ENCODE measurements at places on chromosomes 5 and 9.

GRCh38 chr5:54150841-54151240 is 159.5 kb downstream of the ARL15 start:
- DNase-seq, result no peak

GRCh38 chr5:135493406-135494180 is 41.4 kb upstream of the TIFAB start:
- DNase-seq, result no peak

DNA sequence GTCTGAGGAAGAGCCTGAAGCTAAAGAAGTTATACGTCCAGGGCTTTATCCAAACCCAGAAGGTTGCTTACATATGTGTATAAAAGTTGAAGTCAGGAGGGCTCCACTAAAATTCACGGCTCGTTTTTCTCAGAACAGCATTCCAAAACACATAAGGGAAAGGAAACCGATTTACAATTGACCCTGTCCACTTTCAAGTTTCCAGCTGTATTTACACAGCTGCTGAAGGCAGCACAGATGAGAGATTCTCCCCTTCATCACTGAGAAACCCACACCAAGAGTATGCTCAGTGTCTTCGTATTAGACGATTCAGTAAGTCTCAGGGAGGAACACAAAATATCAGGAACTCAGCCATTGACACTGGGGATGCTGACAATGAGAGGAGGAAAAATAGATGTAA is 5.9 kb upstream of the NREP start:
- DNase-seq, result no peak

DNA sequence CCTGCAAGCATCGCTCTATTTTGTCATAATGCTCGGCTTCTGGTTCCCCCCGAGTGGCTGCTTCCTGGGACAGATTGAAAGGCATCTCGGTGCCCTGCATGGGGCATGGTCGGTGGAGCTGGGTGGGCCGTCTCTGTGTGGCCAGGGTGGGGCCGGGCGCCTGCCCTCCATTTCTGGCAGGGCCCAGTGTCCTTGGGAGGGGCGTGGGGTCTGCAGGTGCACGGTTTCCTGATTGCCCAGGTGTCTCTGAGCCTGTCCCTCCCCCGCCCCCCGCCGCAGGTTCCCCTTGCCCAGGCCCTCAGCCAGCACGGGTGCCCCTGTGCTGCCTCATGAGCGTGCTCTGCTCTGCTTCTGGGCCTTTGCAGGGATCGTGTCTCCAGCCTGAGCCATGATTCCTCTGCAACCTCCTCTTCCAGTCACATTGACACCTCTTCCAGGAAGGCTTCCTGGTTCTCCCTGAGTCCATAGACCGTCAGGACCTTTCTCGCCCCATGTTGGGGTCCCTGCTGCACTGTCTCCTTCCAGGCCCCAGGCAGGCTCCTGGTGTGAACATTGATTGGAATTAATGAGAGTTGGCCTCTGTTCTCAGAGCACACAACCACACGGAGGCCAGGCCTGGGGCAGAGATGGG is 90.2 kb downstream of the RXRA start:
- no peak for DNase-seq

GRCh38 chr5:113330533-113331208 is 104.1 kb downstream of the TSSK1B start:
- peak; percentile 89 for DNase-seq

DNA sequence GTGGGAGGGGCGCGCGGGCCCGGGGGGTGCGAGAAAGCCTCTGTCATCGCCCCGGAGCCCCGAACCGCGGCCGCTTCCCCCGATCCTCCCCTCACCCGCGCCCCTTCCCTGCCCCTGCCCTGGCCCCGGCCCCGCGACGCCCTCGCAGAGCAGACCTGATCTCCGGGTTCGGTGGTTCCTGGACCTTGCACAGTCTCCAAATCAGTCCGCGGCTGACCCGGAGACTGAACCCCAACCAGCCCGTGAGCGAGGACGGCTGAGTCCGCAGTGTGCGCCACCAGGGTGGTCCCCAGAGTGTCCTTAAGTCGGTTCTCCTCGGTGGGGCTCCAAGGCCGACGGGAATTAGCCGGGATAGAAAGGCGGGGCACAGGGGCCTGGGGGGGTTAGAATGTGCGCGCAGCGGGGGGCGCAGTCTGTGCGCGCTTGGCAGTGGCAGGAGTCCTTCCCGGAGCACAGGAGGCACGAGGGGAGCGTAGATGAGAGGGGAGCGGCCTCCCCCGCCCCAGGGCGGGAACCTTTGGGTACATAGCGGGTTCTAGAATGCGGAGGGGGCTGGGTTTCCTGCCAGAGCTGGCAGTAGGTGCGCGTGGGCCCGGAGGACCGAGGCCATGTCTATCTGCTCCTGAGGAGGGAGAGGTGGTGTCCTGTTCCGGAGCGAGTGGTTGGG is 779 bp downstream of the PKN3 start:
- DNase-seq, result no peak

DNA sequence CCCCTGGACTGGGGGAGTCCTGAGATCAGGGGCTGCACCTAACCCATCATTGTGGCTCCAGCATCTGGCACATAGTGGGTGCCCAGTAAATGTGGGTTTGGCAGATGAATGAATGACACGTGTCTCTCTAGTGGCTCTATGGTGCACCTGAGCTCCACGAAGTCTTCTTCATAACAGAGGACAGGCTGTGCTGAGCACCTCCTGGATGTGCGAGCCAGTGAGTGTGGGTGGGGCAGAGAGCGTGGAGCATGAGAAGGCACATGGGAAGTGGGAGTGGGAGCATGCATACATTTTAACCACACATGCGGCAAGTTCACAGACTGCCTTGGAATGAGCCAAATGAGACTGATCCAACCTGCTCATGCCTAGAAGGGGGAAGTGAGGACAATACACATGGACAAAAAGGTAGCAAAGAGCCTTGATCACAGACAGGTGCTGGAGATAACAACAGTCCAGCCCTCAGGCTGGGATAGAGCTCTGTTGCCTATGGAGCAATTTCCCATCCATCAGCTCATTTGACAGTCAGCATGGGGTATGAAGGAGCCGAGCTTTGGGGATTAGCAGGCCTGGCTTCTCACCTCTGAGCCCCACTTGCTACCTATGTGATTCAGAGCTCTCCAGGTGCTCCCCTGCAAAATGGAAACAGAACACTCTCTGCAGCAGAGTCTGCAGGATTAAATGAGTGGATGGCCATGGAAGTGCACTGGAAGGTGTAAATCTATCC is 76.2 kb upstream of the TBC1D2 start:
- DNase-seq, result no peak

GRCh38 chr5:141040093-141040770 is 10.9 kb upstream of the PCDHB1 start:
- DNase-seq, result peak; percentile 46

DNA sequence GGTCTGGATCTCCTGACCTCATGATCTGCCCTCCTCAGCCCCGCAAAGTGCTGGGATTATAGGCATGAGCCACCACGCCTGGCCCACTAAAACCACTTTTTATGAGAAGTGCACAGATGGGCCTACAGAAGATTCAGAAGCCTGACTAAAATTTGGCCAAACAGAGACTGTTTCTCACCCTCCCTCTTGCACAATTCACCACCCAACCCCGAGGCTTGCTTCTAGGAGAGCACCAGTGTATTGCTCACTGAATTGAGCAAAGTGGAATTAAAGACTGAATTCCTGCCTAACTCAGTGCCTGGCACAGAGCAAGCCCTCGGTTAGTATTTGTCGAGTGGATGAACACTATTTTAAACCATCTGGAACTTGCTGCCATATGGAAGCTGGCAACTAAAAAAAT is 3.4 kb upstream of the DCTN4 start:
- DNase-seq, result no peak

DNA sequence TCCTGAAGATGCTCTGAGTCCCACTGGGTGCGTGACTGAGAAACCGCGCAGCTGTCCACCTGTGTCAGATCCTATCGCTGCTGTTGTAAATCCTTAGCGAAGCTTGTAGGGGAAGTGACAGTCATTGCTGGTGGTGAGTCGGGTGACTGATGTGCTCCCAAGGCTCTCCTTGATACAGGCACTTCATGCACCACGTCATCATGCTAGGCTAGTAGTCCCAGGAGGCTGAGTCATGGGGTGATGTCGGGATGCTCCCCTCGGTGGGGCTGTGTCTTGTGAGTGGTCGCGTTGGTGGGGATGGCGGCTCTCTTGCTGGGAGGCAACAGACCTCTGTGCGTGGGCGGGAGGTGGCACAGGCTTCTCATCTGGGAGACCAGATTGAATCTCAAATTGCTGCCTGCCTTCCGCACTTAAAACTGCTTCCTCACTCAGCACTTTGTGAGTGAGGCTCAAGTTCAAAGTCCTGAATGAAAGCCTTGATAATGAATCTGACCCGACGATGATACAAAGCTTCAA is 84.7 kb downstream of the CSNK1A1 start:
- DNase-seq, result no peak

- no peak for DNase-seq
These were observed 36.9 kb downstream of the FAM78A start for GRCh38 chr9:131239161-131239975.

DNA sequence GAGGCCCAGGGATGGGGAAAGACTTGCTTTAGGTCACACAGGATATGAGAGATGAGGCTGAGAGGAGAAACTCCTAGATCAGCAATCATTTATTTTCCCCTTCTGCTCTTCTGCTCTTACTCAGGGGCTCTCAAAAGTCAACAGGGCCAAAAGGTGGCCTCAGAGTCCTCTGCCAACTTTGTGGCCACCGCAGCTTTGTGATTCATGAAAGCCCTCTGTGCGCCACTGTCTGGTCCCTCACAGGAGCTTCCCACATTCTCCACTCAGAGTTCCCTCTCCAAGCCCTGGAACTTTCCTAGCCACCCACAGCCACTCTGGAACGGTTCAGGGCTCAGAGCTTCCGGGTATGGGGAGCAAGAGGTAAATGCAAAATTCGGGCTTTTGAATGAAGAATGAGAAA is 82.4 kb downstream of the COL27A1 start:
- DNase-seq, result no peak

- no peak for DNase-seq
These were observed 48.0 kb downstream of the SLC22A5 start for GRCh38 chr5:132417461-132417860.

- DNase-seq, result no peak
These were observed 56.3 kb upstream of the KCNN2 start for GRCh38 chr5:114305402-114306207.

GRCh38 chr5:137254119-137255090 is 244.7 kb downstream of the SPOCK1 start:
- no peak for DNase-seq

DNA sequence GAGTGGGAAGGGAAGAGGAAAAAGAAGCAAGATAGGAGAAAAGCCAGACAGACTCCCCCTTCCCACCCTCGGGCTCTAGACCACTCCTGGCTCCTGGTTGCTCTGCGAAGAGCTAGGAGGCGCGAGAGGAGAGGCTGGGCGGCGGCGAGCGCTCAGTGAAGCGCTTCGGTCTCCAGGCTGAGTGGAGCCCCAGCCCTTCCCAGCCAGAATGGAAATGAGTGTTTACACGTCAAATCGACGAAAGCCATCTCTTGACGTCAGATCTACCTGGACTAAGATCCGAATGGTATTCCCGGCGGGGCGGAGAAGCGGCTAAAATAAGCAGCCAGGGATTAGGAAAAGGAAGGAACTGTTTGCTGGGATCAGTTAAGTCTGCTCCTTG is at the start of gene PCSK1:
Gene PCSK1, minus strand, starts transcription at position 183 of the 382 bp plus-strand sequence. CDS start 206 bp downstream, outside the sequence.
- DNase-seq, result no peak

GRCh38 chr5:179912951-179913350 is 5.3 kb upstream of the TBC1D9B start:
- DNase-seq, result no peak

DNA sequence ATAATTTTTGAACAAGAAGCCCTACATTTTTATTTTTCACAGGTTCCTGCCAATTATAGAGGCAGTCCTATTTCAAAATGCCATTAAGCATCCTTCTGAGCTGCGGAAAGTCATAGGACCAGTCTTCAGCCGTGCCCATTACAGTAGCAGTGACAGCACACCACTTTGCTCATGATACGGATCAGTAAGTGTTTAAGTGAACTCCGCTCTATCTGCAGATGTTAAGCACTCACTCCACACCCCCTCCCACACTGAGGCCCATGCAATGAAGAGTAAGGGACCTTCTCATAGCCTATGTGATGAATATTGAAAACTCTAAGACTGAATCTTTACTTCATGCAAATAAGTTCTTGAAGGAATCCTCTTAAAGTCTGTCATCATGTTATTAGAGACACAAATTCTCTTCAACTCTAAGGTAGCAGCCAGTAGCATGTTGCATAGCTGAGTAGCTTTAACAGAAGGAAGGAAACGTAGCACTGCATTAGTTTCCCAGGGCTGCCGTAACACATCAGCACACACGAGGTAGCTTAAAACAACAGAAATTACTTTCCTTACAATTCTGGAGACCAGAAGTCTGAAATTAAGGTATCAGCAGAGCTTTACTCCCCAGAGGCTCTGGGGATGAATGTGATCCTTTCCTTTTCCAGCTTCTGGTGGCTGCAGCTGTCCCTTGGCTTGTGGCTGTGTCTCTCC is 20.3 kb upstream of the TAF11L2 start:
- DNase-seq, result no peak

DNA sequence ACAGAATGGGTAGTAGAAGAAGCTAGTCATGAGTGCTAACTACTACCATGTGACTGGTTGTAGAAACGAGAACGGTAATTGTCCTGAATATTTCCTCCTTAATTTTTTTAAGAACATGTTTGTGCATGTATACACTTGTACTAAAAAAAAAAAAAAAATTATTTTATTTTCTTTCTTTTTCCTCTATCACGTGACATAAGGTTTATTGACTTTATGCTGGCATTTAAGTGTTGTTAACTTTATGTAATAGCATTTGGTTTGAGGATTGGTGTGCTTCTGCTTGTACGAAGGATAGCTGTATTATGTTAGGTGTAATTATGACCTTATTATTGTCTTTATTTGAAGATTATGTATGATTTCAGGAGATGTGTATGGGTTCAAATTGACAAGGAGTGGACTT is 349.1 kb upstream of the PTPRD start:
- no peak for DNase-seq

- no peak for DNase-seq
These were observed 34.6 kb downstream of the HSPA4 start for GRCh38 chr5:133086366-133086875.

GRCh38 chr9:30075451-30076199 is 2308.8 kb upstream of the ACO1 start:
- DNase-seq, result no peak

DNA sequence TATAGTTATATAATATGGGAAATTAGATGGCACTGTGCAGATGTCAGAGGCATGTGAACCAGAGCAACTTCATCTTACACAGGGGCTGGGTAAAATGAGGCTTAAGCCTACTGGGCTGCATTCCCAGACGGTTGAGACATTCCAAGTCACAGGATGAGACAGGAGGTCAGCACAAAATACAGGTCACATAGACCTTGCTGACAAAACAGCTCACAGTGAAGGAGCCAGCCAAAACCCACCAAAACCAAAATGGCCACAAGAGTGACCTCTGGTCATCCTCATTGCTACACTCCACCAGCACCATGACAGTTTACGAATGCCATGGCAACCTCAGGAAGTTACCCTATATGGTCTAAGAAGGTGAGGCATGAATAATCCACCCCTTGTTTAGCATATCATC is 479.4 kb downstream of the TLR4 start:
- DNase-seq, result no peak

- no peak for DNase-seq
These were observed 24.7 kb downstream of the BTF3 start for GRCh38 chr5:73522989-73523388.

GRCh38 chr5:139914218-139914807 is 118.7 kb downstream of the PSD2 start:
- no peak for DNase-seq
